ENCODE measurements at places on chromosomes 4 and X.

DNA sequence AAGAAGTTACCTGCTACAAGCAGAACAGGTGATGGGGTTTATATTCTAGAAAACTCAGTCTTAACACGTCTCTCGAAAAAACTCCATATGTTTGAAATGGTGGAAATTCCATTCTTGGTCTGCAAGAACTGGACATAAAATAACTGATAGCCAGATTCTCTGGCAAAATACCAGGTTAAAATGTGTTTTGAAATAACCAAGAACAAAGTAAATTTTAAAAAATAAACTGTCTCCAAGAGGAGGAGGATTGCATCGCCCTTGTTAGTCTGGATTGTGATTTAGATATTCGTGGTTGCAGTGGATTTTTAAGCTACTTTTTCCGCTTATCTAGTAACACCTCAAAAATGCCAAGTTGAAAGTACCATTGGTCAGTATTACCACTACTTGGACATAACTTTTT is 40.8 kb downstream of the CENPU start:
- no peak for DNase-seq

GRCh38 chr4:126306152-126306869 is 991.6 kb downstream of the FAT4 start:
- no peak for DNase-seq

- no peak for DNase-seq
Measured at GRCh38 chr4:104966349-104967033, 180.2 kb upstream of the TET2 start.

GRCh38 chr4:66974665-66975064 is 570.6 kb downstream of the CENPC start:
- DNase-seq, result no peak

- no peak for DNase-seq
Measured at GRCh38 chr4:158904815-158905214, 136.0 kb downstream of the FNIP2 start.

DNA sequence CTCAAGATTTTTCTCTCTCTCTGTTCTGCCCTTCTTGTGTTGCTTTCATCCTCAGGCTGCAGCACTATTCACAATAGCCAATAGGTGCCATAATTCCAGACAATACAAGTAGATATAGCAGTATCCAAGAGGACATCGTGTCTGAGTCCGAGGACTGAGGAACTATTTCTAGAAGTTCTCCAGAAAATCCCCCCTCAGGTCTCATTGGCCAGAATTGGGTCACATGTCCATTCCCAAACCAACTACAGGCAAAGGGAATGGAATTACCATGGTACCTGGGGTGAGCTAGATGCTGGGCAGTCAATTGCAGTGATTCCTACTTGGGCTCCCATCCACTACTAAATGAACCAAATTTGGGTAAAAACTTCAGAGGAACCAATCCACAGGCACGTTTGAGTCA is 301.9 kb upstream of the RASGEF1B start:
- no peak for DNase-seq

GRCh38 chr4:8554555-8555100 is 25.6 kb upstream of the GPR78 start:
- DNase-seq, result no peak

DNA sequence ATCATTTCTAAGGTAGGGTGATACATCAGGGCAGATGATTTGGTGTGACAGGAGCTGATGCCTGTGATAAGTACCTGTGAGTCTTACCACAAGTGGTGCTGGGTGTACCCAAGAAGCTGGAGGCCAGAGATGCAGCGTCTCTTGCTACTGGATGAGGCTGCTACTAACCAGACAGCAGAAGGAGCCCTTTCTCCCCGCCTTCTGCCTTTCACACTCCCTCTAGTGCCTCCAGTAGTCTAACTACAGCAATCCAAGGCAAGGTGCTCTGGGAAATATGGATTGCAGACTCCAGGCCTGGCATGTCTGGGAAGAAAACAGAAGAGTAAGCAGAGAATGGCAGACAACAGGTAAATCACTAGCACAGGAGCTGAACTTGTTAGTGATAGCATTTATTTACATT is 470.8 kb downstream of the NKX6-1 start:
- DNase-seq, result no peak

DNA sequence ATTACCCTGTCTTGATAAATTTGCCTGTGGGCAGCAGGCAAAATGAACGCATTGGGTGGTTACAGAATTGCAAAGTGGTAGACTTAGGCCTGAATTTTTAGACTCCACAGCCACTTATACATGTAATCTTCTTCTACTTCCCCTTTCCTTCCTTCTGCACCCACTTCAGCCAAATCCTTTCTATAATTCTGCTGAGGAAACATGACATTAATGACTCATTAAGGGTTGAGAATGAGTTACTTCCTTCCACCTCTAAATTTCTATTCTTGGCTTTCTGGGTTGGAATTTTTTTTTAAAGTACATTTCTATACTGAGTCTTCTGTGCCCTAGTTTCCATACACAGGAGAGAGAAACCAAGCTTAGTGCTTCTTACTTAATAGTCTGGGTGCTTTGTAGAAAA is 10.1 kb downstream of the PAPSS1 start:
- DNase-seq, result peak; percentile 41

DNA sequence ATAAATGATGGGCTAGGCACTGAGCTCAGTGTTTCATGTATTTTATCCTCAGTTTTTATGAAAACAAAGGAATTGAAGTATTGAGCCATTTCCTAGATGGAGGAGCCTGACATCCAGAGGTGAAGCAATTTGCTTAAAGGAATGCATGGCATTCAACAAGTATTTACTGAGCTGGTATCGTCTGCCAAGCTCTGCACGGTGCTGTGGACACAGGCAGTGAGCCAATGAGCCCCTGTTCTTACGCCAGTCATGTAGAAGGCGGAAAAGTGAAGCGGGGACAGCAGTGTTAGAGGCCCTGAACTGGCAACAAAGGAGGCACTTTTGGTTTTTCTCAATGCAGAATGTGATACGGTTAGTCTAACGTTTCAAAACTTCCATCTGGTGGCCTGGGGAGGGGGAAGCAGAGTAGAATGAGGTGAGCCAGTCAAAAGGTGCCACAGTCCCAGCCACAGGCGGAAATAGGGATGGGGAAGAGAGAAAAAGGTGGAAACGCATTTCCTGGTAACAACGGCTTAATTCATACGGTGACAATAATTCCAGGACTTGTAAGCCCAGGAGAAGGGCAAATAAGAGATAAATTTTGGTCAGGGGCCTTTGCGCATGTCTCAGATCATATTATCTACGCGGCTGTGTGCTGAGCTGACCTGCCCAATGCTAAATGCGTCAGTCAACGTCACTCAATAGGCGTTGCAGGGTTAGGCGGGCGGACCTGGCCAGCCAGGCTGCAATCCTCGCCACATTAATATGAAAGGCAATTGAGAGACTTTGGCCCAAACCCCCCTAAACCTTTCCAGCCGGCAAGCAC is 133.9 kb downstream of the AFAP1 start:
- peak; percentile 67 for DNase-seq

DNA sequence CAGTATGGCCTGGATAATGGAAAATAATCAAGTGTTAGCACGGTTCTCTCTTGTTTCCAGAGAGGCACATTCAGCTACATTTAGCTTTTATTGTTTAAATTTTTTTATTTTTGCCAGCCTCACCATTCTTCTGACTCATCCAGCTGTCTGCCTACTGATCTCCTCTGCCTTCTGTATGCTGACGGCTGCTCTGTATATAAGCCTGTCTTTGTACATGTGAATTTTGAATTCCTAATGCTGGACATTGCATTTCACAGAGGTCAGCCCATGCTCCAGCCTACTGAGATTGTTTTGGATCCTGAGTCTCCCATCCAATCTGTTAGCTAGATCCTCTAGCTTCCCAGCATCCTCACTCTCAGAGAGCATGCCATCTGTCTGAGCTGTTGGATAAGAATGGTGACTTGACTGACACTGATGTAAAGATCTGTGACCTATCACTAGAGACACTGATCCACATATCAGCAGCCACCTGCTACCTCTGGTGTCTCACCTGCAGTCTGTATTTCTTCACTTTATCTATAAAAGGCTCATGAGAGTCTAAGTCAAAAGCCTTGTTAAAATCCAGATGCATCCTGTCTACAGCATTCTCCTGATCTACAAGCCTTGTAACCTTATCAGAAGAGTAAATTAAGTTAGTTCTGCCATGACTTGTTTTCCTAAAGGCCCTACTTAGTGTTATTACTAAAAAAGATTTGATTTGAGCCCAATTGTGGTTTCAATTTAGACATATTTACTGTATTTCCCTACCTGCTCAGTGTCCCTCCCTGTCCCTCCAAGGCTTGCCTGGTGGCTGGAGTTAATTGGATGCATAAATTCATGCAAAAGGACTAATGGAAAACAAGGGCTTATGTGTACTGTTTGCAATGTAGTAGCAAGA is 25.6 kb upstream of the ARHGAP36 start:
- no peak for DNase-seq

- DNase-seq, result peak; percentile 12
Measured at GRCh38 chr4:43411226-43411625, 518.7 kb downstream of the GRXCR1 start.

DNA sequence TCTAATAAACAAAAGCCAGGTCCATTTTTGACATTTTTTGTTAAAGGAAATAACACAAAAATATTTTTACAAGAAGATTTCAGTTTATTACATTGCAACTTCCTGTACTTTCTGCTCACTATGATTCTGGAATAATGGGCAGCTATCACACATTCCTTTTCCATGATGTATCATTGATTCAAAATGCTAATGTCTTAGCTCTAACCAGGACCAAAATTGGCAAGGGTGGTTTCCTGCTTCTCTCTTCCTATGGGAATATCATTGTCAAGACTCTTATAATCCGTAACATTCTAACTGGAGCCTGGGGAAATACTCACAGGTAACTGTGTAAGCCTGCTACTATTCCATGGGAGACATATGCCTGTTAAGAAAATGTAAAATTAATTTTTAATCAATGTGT is 218.6 kb downstream of the DCAF12L2 start:
- DNase-seq, result no peak

DNA sequence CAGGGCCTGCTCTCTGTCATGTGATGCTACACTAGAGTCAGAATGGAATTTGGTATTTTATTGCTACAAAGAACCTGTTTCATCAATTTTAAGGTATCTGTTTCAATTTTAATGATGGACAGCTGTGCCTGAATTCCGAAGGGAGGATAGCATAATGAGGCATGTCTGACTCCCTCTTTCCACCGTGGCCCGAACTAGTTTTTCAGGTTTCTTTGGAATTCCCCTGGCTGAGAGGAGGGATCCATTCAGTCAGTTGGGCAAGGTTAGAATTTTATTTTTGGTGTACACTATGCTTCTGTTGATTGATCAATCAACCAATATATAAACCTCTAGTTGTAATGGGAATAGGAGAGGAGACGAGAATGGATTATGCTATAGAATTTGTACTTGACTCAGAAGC is 761.8 kb downstream of the FAM133A start:
- no peak for DNase-seq

DNA sequence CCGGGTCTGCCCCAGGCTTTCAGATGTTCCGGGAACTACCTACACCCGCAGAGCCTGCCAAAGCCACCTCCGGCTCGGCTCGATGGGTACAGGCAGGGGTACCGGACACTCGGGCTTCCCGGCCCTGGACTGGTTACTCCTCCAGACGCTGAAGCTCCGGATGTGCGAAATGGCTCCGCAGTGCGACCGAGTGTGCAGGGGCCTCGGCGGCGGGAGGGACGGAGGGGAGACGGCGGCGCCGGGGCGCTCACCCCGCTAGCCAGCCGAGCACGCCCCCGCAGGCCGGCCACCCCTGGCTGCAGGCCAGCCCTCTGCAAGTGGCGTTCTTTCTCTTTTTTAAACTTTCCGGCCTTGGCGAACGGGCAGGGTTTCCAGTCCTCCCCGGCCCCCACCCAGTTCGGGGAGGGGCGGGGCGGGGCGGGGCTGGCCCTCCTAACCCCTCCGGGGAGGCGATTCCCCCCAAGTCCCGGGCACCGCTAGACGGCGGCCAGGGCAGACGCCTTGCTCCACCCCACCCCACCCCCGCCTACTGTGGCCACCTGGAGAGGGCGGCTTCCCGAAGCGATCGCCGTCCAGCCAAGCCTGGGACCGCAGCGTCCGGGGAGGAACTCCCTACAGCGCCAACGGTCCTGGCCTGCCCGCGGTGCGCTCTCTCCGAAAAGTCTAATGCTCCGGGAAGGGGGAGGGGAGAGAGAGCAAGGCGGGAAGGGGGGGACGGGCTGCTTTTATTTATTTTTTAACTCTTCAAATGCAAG is 7.5 kb downstream of the BCOR start:
- peak; percentile 44 for DNase-seq

GRCh38 chrX:133373386-133374079 is 41.8 kb downstream of the GPC4 start:
- DNase-seq, result no peak

- DNase-seq, result no peak
Measured at GRCh38 chr4:7664106-7664505, 229.4 kb upstream of the PSAPL1 start.

DNA sequence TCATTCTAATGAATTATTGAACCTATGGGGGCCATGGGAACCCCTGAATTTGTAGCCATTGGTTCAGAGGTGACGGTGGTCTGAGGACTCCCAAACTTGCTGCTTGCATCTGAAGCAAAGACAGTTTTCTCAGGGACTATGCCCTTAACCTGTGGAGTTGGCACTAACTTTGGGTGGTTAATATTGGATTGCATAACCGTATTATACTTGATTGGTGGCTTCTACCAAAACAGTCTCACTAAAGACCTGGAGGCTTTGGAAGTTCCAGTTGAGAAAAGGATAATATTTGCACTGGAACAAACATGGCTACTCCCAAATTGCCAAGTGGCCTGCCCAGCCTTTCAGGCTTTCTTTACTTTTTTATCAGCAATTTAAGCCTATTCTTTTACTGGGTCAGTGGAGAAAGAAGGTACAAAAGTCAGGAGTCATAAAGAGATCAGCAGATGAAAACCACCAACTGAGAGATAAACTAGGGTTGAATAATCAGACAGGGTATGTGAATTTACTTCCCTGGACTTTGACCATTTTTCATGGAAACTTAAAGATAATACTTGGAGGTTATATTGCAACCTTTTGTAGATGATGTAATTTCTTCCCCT is 7.9 kb upstream of the KLHL8 start:
- DNase-seq, result no peak

DNA sequence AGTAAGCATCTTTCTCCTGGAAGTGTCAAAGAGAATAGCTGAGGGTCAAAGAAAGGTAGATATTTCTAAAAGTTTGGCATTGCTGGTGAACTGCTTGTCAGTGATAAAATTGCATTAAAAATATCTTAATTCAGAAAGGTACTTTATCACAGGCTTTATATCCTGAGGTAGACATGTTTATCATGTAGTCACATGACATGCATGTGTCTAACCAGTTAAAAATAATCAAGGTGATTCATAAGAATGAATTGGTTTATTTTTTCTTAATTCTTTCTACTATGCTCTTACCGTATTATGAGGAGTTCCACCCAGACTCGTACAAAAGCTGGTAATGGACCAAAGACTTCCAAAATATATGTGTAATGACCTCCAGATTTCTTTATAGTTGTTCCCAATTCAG is 6.1 kb downstream of the SLC7A11 start:
- DNase-seq, result no peak

Data from mesenchymal stem cell (in vitro differentiated cells and primary cell).